ENCODE measurements at places on chromosomes 6 and 20.

- DNase-seq: no peak
Measured at GRCh38 chr6:111210194-111210728, 123.0 kb downstream of the SLC16A10 start.

- DNase-seq: no peak
Measured at GRCh38 chr20:23970049-23970448, 18.5 kb downstream of the GGTLC1 start.

DNA sequence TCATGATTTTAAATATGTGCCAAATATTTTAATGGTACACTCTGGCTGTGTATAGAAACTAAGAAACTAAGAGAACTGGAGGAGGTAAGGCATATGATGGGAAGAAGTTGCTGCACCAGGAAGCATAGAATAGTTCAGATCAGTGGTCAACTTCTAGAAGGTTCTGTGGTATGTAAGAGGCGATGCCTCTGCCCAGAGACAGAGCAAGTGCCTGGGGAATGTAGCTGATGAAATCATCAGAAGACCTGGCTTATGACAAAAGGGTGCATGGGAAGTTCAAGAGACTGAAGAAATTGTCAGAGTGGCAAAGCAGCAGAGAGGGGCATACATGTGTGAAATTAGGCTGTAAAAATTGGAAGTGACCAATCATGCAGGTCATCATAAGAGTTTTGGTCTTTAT is 580.8 kb downstream of the BMP2 start:
- no peak for DNase-seq

DNA sequence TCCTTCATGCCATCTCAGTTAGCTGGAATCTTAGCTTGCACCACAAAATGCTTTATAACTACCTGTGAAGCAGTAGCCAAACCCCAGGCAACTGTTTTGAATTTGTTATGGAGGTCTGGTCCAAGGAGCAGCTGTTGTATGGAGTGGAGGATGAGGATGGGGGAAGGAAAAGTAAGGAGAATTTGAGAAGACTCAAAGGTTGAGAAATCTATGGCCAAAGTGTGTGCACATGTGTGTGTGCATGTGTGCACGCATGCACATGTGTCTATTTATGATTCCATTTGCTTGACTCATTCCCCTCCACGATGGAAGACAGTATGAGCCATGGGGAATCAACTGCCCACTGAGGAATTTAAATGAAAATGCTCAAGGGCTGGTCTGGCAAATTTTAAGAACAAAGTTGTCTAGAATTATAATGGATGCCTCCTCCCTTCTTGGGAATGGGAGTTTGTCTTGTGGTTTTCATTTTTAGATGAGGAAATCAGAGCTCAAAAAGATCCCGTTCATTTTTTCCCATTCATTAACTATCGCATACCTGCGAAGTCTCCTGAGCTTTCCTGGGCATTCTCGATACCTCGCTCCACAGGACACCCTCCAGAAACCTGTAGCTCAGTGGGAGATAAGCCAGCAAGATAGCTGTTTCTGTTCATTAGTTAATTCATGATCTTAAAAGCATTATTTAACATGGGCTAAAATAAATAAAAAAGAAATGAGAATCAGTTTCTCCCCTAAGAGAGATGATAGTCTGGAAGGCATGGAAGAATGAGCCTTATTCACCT is 152.3 kb upstream of the NEDD9 start:
- no peak for DNase-seq

DNA sequence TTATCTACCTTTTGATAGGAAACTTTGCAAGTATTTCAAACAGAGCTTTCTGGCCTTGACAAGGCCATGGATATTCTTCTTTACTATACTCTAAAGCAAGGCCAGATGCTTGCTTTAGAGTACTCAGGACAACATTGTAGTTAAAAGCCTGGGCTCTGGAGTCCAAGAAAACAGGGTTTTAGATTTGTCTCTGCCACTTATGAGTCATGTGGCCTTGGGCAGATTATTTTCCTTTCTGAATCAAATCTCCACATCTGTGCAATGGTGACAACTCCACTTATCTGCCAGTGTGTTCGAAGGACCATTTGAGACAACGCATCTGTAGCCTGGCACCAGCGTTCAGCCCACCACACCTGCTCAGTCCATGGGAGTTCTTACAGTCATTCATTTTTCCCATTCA is 265.9 kb upstream of the RIN2 start:
- DNase-seq: no peak

DNA sequence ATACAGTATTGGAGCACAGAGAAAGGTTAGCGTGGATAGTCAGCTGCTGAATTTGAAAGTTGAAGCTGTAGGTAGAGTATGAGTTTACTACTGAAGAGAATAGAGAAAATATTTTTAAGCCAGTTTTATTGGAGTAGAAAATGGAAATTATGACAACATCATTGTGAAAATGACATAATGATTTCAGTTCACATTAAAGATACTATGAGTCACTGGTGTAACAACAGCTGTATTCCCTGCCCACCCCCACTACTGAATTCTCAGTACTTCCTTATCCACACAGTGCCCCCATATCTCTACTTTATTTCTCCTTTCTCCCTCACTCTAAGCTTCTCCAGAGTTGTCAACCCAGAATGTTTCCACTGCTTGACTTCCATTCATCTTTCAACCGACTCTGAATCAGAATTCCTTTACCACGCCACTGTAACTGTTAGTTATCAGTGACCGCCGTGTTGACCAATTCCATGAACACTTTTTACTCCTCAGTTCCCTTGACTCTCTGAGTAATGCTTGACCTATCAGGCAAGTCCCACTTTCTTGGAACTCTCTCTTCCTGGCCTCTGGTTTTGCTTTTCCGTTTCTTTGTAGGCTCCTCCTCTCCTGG is 139.6 kb downstream of the AIG1 start:
- no peak for DNase-seq

GRCh38 chr6:132684272-132684671 is 25.3 kb upstream of the TAAR1 start:
- DNase-seq: no peak

GRCh38 chr20:10385850-10386544 is 48.0 kb downstream of the MKKS start:
- DNase-seq: no peak

- no peak for DNase-seq
Measured at GRCh38 chr20:12171923-12172524, 254.3 kb downstream of the BTBD3 start.

GRCh38 chr6:168464546-168464945 is 23.6 kb downstream of the SMOC2 start:
- DNase-seq: no peak

GRCh38 chr20:34978092-34978744 is 22.6 kb downstream of the MYH7B start:
- no peak for DNase-seq

DNA sequence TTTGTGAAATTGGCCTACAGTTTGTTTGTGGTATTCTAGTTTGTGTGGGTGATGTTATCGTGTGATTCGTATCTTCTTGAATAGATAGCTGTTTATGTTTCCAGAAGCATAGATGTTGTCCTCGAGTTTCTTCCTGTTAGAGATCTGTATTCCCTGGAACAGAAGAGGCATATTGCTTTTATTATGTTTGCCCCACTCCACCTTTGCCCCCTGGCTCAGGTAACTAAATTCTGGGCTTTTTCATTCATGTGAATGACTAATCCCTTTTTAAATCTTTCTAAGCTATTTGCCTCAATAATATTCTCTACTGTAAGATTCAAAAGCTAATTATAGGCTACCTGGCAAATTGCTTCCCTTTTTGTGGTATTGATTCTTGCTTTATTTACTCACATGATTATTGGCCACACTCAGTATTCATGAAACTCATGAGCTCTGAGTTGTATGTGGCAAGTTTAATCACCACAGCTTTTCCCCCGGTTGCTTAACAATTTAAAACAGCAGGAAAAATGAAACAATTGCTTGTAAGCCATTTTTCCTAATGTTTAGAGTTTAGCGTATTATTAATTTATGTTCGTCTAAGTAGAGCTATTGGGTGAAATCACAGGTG is 12.6 kb downstream of the RNF217 start:
- no peak for DNase-seq

DNA sequence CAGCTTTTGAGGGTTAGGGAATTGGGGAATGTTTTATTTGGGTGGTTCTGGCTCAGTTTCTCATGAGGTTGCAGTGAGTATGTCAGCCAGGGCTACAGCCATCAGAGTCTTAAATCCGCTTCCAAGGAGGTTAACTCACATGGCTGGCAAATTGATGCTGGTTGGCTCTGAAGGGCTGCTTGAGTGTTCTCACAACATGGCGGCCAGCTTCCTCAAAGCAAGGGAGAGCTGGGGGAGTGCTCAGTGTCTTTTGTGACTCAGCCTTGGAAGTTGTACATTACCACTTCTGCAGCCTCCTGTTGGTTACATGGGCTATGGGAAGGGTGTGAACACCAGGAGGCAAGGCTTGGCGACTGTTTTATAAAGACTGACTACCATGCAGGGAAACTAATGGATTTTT is 17.8 kb upstream of the PPP1R3G start:
- no peak for DNase-seq

DNA sequence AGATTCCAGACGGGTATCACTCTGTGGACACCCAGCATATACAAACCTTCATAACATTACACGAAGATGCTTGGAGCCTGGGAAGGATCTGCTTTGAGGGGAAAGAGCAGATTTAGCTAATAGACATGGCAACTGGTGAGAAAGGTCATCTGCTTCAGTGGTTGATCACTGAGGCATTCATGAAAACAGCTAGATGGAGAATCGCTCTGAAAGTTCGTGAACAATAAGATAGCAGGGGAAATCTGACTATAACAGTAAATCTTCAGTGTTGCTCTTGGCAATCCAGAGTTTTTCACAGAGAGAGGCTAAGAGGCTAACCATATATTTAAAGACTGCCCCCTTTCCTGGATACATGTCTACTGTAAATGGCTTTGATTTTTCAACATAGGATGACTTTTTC is 245.3 kb downstream of the FARS2 start:
- no peak for DNase-seq

DNA sequence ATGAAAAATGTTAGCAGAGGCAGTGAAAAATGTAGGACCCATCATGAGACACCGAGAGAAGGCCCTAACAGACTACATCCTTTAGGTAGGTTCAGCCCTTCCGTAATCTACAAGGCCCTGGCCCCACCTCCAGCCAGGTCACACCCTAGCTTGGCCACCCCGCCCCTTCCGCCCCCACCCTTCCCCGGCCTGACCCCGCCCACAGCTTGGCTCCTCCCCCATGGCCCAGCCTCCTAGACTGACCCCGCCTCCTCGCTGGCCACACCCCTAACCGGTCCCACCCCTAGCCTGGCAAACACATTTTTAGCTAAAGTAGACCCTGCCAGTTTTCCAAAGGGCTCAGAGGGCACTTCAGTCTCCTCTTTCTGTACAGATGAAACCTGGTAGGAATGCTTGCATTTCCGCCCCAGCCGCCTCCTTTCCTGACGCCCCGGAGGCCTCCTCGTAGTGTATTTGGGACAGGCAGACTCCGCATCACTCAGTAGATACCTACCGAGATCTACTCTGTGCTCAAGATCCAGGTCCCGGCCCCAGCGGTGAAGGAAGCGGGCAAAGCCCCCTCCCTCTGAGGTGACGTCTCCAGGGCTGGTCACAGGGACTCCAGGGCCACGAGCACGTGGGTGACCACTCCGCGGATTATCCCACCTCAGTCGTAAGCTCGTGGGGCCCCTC is 443.5 kb downstream of the PREX1 start:
- no peak for DNase-seq

DNA sequence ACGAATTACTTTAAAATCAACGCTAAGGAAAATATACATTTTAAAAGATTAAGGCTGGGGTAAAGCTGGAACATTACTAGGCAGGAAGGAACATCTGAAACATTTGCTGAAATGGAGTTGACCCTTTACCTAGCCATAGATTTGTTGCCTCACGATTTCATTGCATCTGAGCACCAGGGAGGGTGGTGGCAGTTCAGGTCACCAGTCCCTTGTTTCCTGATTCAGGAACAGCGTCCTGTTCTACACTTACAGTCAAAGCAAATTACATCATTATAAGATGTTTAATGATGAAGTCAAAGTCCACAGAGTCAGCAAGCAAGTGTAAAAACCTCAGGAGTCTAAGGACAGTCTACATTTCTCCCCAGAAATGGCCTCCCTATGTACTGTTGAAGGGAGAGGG is 9.0 kb upstream of the MICA start:
- no peak for DNase-seq

- DNase-seq: no peak
Measured at GRCh38 chr6:156963712-156964700, 186.8 kb downstream of the ARID1B start.

DNA sequence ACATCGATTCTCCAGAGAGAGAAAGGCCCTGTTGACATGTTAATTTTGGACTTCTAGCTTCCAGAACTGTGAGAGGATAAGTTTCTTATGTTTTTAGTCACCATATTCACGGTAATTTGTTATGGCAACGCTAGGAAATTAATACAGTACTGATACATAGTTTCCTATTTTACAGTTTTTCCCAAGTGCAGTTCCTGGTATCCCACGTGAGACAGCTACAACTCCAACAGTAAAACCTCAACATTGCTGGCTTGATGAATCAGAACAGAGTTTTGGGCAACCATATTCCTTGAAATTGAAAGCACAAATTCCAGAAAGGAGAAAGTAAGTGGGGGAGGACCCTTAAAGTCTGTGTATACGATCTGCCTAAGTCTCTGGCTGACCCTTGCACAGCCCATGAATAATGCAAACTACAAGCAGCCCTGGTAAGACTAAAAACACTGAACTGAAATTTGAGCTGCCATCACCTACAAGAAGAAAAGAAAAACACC is 505.1 kb upstream of the NRSN1 start:
- no peak for DNase-seq

- DNase-seq: no peak
Measured at GRCh38 chr20:5056801-5057599, 55.7 kb upstream of the SLC23A2 start.

DNA sequence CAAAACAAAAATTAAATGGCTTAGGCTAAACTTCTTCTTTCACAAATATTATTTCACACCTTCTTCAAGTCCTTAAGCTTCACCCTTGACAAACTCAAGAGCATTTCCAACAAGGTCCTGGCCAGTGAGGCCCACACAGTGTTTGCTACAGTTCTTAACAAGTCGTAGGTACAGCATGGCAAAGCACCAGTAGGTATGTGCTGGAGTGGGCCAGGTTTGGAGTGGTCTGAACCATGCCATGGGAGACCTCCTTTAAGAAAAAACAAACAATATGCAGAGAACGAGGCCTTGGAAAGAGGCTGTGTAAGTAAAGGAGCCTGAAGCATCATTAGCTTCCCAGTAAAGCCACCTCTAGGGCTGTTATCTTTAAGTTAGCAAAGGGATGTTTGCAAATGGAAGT is 154.3 kb upstream of the SNX9 start:
- no peak for DNase-seq

- DNase-seq: no peak
Measured at GRCh38 chr6:34795836-34796425, 4.0 kb downstream of the BLTP3A start.

Measured in retinal pigment epithelial cell (primary cell).